ENCODE measurements at places on chromosomes 13 and 19.

DNA sequence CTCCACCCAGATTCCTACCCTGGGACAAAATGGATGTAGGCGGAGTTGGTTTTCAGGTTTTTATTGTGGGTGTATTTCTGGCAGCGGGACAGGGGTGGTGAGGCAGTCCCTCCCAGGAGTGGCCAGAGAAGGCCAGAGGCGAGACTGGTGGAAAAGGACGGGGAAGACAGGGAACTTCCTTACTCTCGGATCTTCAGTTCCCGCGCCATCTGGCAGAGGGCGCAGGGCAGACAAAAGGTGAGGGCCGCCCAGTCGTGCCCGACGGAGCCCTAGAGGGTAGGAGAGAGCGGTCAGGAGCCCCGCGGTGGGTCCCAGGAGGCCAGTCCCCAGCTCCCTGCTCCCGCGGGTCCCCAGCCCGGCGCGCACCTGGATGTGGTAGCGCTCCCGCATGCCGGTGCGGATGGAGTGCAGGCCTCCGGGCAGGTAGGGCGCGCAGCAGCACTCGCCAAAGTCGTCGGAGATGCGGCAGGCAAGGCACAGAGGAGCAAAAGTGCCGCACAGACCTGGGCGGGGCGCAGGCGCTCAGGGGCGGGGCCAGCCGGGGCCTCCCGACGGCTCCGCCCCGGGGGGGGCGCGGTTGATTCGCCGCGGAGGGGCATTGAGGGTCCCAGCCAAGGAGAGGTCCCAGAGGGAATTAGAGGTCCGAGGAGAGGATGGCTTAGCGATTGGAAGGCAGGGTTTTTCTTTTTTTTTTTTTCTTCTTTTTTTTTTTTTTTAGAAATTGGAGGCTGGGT is 3.0 kb downstream of the CNFN start:
- DNase-seq, result no peak

DNA sequence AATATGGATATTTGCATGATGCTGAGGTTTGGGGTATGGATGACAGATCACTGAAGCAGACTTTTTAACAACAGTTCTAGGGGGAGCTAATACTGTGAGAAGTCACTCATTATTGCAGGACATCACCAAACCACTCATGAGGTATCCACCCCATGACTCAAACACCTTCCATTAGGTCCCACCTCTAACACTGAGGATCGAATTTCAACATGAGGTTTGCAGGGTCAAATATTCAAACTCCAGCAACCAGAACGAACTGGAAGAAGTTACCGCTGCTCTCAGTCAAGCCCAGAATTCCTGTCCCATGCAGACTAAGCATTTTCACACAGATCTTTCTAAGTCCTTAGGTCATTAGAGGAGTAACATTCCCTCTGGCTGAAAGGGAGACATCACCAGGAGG is 758.9 kb downstream of the UQCRFS1 start:
- no peak for DNase-seq

DNA sequence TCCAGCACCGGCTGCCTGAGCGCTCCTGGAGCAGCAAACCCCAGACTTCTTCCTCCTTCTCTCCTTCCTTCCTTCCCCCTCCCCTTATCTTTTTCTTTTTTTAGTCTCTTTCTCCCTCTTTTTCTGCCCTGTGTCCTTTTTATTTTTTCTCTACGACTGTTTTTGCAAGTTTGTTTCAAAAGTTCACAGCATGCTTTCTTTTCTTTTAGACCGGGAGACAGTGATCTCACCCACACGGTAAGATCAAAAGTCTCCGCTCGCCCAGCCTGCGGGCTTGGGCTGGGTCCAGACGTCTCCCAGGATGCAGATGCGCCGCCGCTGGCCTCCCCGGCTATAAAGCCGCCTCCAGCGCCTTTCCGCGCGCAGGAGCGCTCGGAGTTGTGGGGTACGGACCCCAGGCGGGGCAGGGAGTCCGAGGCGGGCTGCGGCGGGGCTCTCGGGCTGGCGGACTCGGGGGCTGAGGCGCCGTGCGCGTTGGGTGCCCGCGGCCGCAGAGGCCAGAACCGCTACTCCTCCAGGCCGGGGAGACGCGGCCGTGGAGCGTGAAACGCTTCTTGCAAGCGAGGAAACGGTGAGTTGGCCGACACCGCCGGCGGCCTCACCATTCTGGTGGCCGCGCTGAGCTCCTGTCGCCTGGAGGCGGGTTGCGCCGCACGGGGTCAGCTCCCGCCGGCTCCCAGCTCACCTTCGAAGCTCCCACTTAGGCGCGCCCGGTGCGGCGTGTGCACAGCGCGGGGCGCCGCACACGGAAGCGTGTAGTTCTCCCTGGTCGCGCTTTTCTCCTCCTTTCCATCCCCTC is 2.0 kb upstream of the TSHZ3 start:
- no peak for DNase-seq

DNA sequence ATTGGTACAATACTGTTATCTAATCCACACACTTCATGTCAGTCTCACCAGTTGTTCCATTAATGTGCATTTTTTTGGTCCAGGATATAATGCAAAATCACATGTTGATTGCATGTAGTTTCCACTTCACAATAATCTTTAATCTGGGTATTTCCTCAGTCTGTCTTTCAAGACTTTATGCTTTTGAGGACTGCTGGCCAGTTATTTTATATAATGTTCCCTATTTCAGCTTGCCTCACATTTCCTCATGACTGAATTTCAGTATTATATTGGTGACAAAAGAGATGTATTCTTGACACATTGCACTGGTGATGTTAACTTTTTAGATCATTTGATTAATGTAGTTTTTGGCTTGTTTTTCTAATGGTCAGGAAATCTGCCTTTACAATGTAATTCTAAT is 368.3 kb downstream of the IRS2 start:
- no peak for DNase-seq

- no peak for DNase-seq
These were observed 52.0 kb downstream of the KLF2 start for GRCh38 chr19:16376649-16377048.

DNA sequence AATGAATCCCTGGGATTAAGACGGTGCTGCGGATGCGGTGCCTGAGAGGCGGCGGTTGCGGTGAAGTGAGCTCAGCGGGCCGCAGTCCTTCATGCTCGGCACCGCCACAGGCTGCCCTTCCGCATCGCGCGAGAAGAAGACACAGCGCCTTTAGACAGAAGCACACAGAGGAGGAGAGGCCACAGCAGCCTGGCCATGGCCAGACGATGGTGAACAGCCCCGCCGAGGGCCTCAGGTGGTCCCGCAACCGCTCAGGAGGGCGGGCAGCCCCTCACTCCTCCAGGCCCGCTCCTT is 459.2 kb downstream of the MYO16 start:
- no peak for DNase-seq

GRCh38 chr19:30718707-30719106 is 346.5 kb downstream of the ZNF536 start:
- DNase-seq, result no peak

Measured in esophagus squamous epithelium (tissue), 5 donors.